Activated gamma-delta T cell treated with Interleukin-2 at 50 U/mL for 16 hours (primary cell): ENCODE measurements at places on chromosomes 6 and 20.

GRCh38 chr6:42322676-42323075 is 105.0 kb upstream of the MRPS10 start:
- no peak for DNase-seq

GRCh38 chr6:147081076-147081609 is 123.1 kb upstream of the STXBP5 start:
- DNase-seq: no peak

DNA sequence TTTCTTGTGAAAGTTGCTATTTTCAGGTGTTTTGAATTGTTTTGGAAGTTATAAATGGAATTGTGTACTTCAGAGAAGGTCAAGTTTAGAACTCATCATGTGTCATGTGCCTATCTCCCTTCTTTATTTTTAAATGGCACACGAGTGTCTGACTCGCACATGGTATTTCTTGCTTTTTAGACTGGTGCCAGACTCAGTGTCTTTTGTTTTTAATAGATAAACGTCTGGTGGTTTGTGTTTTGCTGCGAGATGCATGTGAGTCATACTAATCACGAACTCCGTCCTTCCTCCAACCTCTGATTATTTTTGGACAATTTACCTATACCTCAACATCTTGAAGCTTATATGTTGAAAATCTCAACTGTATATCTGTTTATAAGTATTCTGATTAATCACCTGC is 292.1 kb downstream of the CDKAL1 start:
- no peak for DNase-seq

DNA sequence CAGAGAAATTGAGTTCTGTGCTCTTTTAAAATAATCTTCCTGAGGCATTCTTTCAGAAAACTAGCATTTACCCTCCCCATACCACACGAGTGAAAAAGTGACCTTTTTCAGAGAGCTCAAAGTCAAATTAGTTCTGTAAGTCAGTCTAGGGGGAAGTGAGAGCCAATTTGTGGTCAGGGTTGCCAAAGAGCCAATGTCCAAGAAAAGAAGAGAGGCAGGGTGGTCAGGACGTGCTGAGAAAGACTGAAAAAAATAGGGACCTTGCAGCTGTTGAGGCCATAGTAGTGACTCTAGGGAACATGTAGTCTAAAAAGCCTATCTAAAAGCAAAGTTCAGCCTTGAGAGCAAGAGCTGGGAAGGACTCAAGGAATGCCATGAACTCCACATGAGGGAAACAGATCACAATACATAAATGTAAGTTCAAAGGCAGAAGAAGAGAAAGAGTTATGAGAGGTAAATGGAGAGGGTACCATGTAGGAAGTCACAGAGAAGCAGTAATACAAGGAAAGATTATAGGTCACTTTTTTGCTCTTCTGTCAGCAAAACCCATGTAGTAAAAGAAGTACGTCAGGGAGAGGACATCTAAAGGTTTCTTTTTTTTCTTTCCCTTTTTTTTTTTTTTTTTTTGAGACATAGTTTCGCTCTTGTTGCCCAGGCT is 565.1 kb upstream of the FLRT3 start:
- DNase-seq: no peak

- no peak for DNase-seq
These were observed 80.6 kb downstream of the IRAK1BP1 start for GRCh38 chr6:78947962-78948361.

- no peak for DNase-seq
These were observed 288.5 kb upstream of the CNR1 start for GRCh38 chr6:88454658-88455057.

DNA sequence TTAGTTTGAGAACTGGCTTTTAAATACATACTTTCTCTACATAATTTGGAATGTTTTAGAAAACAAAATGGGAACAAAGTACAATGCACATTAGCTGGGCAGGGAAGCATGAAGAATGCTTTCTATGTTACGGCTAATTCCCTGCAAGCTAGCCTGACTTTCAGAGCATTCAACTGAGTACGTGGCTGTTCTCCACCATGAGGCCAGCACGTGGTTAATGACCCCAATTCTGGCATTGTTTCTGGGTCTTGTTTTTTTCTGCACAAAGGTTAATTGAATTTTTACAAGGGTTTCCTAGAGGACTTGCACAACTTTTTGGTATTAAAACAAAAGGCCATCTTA is 208.6 kb upstream of the AGPAT4 start:
- DNase-seq: no peak

GRCh38 chr20:31839782-31840487 is 5.5 kb downstream of the FOXS1 start:
- no peak for DNase-seq

GRCh38 chr6:79307321-79308036 is 73.0 kb upstream of the HMGN3 start:
- DNase-seq: no peak

- no peak for DNase-seq
These were observed 233.6 kb upstream of the BMP2 start for GRCh38 chr20:6533761-6534479.

DNA sequence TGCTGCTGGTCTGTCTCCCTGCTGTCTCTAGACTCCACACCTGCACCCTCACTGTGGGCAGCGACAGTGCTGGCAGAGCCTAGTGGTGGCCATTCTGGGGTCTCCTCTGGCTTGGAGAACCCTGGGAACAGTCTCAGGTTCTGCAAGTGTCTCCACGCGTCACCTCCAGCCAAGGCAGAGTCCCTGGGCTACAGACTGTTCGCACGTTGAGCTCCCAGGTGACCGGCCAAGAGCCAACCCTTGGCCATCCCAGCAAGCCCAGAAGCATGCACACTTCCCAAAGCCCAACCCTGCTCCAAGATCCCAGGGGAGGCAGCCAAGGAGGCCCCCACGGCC is 4.8 kb downstream of the EEF1A2 start:
- no peak for DNase-seq

DNA sequence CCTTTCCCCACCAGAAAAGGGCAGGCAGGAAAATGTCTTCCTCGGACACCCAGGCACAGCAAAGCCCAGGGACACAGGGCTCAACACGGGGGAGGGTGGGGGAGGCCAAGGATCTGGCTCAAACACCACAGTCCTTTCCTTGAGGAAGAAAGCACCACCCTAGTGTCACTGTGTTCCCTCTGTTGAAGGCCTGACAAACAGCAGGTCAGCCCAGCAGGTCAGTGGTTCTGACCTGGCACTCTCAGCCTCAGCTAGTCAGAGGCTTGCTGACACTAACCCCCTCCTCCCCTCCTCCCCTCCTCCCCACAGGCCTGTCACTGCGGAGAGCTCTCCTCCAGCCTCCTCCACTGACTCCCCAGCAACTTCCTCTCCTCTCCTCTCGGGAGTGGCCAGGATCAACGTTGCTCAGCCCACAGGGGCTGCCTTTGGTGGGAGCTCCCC is 239.6 kb downstream of the LRFN2 start:
- no peak for DNase-seq

DNA sequence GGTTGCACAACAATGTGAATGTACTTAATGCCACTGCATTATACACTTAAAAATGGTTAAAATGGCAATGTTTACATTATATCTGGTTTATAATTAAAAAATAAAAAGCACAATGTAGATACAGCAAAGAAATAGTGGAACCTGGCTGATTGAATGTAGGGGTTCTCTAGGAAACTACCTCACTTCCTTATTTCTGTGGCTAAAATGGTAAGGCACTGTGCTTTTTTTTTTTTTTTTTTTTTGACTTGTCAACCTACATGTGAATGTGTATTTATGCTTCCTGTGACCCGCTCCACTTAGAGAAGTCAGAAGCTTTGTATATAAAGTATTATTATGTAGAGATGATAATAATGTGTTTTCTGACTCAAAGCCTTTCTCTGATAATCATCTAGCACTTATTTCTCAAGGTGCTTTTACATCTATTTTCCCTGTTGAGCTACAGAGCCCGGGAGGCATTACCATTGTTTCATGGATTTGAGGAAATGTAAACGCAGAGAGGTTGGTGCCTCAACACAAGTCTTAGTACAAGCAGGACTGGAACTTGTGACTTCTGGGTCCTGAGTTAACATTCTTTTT is 55.0 kb downstream of the SOX4 start:
- no peak for DNase-seq

DNA sequence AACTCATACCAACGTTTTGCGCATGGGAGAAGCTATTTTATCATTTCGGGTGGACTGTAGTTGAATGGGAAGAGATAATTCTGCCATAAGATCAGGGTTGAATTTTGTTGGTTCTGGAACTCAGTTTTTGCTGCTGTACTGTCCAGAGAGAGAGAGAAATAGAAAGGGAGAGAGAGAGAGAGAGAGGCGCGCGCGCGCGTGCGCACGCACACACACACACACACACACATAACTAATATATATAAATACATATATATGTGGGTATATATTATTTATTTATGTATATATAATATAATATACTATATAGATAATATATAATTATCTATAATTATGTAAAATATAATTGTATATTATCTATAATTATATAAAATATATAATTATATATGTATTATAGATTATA is 21.9 kb downstream of the ATRN start:
- DNase-seq: no peak

- DNase-seq: no peak
These were observed 78.6 kb upstream of the RBM24 start for GRCh38 chr6:17202526-17202925.

- DNase-seq: no peak
These were observed 339.0 kb downstream of the NRN1 start for GRCh38 chr6:5667737-5668136.

DNA sequence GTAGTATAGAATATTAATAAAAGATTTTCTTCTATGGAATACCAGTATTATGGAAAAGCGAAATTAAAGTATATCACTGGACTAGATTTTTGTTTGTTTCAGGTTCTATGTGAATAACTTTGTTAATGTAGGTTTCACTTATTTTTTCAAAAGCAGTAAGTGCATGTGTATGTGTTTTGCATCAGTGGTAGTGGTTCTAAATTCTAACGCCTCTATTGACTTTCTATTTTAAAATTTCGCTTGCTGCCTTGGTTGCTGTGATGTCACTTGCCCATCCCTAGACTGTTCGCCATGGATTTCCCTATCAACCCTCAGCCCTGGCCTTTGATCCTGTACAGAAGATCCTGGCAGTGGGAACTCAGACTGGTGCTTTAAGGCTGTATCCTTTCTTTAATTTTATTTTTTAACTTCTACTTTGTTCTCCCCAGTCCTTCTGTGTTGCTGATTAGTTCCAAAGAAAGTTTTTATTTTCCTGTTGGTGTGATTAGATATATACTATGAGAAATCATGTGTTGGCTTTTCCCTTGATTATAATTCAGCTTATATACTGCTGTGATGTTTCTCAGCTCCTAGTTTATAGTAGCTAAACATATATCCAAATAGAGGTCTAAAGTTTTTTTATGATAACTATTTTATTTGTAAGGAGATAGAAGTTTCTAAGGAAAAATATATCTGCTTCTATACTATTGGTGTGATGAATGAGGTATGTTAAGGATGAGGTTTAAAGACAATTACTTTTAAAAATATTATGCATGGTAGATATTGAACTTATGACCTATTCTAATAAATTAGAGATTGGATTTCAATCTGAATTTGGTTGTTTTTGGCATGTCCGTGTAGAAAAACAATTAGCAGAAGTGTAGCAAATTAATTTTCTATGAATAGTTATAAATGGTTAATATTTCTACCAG is 1.7 kb downstream of the STXBP5 start:
- DNase-seq: no peak

DNA sequence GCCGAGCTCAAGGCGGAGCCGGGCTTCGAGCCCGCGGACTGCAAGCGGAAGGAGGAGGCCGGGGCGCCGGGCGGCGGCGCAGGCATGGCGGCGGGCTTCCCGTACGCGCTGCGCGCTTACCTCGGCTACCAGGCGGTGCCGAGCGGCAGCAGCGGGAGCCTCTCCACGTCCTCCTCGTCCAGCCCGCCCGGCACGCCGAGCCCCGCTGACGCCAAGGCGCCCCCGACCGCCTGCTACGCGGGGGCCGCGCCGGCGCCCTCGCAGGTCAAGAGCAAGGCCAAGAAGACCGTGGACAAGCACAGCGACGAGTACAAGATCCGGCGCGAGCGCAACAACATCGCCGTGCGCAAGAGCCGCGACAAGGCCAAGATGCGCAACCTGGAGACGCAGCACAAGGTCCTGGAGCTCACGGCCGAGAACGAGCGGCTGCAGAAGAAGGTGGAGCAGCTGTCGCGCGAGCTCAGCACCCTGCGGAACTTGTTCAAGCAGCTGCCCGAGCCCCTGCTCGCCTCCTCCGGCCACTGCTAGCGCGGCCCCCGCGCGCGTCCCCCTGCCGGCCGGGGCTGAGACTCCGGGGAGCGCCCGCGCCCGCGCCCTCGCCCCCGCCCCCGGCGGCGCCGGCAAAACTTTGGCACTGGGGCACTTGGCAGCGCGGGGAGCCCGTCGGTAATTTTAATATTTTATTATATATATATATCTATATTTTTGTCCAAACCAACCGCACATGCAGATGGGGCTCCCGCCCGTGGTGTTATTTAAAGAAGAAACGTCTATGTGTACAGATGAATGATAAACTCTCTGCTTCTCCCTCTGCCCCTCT is 1.1 kb downstream of the CEBPB start:
- peak; percentile 51 for DNase-seq

GRCh38 chr20:40628877-40629276 is 60.2 kb downstream of the MAFB start:
- no peak for DNase-seq

DNA sequence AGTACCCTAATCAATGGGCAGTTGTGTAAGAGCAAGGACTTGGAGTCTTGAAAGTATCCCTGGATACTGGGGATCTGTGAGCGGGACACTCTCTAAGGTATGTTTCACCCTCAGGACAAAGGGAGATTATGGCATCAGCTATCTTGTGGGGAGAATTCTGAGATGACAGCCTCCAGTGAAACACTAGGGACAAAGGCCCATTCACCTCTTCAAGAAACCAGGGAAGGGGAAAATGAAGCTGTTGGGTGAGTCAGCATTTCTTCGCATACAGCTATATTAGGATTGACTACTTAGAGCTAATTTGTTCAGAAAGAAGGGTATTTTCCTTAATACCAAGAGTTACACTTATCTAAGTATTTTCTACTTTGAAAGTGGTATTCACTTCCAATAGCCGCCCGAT is 35.9 kb downstream of the OPN5 start:
- no peak for DNase-seq

GRCh38 chr20:43940518-43941225 is 26.0 kb downstream of the TOX2 start:
- no peak for DNase-seq

DNA sequence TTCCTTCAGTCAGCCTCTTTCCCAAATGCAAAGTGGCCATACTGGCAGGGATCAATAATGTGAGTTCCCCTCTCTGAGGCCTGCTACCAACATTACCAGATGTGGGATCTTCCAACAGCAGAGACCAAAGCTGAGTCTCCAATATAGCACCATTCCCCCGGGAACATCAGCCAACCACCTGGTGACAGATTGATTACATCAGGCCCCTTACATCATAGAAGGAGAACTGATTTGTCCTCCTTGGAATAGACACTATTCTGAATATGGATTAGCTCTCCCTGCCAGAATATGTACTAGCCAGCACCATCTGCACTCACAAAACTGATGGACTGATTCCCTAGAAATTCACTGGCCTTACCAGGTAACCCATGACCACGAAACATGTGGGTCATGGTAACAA is 61.9 kb upstream of the CARMIL1 start:
- DNase-seq: no peak

- DNase-seq: no peak
These were observed 26.3 kb downstream of the ELOVL5 start for GRCh38 chr6:53322188-53323029.

- no peak for DNase-seq
These were observed 43.3 kb upstream of the EDN1 start for GRCh38 chr6:12246900-12247299.

GRCh38 chr6:8075704-8076103 is 11.5 kb upstream of the BLOC1S5 start:
- DNase-seq: no peak
